ENCODE measurements at places on chromosomes 1 and 21.

GRCh38 chr1:71417421-71417820 is 336.6 kb upstream of the ZRANB2 start:
- DNase-seq = no peak

GRCh38 chr1:210633636-210634035 is 304.9 kb downstream of the HHAT start:
- no peak for DNase-seq

- DNase-seq = no peak
These were observed 18.2 kb downstream of the STUM start for GRCh38 chr1:226566760-226567159.

DNA sequence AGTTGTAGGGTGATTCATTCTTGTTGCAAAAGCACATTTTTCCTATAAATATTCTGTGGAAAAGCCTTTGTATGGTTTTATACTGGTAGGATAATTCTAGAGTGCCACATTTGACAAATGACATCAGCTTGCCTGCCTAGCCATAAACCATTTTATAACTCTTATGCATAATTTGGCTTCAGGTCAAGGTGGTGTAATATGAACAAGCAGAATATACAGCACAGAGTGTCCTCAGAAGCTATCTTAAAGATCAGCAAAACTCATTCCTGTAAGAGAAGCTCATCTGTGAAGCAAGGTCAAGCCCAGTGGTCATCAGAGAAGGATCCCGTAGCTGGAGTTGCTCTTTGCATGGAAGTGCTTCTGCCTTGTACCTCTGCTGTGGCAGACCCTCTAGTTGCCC is 24.0 kb upstream of the C1orf21 start:
- DNase-seq = no peak
